Stimulated activated CD4-positive, alpha-beta T cell treated with anti-CD3 and anti-CD28 coated beads, Interleukin-12 subunit alpha, Interleukin-12 subunit beta, amount 100 ng/mL, for 24 hours (primary cell): ENCODE measurements at places on chromosomes 6 and 20.
A peak's percentile ranks its signal among the peaks of the same experiment; 100 is the strongest.

DNA sequence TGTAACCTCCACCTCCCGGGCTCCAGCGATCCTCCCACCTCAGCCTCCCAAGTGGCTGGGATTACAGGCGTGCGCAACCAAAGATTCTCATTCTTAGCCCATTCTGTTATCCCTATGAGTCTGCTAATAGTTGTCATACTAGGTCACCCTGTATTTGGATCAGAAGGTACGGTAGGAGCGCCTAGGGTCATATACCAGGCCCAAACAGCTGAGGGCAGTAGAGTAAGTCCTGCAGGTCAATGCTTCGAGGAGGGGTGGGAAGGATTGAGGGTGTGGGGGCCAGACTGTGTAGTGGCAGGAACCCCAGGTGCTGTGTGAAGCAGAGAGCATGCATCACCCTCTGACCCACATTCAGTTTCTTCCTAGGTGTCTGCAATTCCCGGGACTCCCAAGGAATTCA lies 22.7 kb upstream of the POU5F1 start:
- no peak for DNase-seq

- no peak for DNase-seq
These were observed 14.2 kb downstream of the E2F3 start for GRCh38 chr6:20415712-20416454.

- no peak for DNase-seq
These were observed 229.1 kb downstream of the PLCB1 start for GRCh38 chr20:8361006-8361652.

DNA sequence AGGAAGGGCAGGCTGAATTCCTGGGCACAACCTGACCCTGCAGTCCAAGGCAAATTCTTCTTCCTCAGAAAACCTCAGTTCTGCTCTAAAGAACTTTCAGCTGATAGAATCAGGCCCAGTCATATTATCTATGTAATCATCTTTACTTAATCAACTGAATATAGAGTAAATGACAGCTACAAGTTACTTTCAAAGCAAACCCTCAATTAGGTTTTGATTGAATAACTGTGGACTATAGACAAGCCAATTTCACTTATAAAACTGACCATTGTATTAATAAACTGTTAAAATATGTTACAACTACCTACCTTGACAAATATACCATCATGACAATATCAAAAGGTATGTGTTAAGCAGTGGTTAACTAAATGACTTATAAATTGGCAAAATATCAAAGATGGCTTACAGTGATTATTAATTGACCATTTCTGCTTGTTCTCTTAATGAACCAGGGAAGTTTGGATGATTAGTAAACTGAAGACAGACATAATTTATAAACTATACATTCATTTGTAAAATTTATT lies 46.1 kb upstream of the ADGRF5 start:
- no peak for DNase-seq

GRCh38 chr6:68343901-68344300 lies 291.2 kb upstream of the ADGRB3 start:
- no peak for DNase-seq

GRCh38 chr6:121858986-121859385 lies 423.5 kb downstream of the GJA1 start:
- DNase-seq, result no peak

GRCh38 chr6:11386323-11386722 lies 151.2 kb upstream of the TMEM170B start:
- no peak for DNase-seq

DNA sequence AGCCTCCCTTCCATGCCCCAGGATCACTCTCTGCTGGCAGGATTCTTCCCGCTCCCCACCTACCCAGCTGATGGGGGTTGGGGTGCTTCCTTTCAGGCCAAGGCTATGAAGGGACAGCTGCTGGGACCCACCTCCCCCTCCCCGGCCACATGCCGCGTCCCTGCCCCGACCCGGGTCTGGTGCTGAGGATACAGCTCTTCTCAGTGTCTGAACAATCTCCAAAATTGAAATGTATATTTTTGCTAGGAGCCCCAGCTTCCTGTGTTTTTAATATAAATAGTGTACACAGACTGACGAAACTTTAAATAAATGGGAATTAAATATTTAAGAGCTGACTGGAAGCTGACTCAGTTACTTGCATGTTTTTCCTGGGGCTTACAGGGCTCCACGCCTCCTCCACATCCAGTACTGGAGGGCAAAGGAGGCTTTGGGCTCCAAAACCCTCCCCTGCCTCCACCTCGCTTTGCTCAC lies 24.3 kb upstream of the FANCE start:
- DNase-seq, result no peak

- no peak for DNase-seq
These were observed 215.0 kb upstream of the NOX3 start for GRCh38 chr6:155670655-155671054.

- DNase-seq, result no peak
These were observed 321.5 kb upstream of the TBX18 start for GRCh38 chr6:85085875-85086274.

DNA sequence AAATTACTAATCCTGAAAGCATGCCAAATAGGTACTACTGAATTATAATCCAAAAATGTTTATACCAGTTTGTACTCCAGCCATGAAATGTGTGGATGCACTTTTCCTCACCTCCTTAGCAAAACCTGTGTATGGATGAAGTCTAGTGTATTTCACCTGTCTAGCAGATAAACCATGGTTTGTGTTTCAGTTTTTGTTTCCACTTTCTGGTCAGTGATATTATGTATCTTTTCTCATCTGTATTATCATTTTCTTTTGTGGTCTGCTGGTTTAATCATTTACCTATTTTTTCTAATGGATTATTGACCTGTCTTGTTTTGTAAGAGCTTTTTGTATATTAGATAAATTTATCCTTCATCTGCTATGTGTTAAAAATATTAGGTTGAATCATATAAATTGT lies 41.0 kb upstream of the TMEM217 start:
- no peak for DNase-seq

DNA sequence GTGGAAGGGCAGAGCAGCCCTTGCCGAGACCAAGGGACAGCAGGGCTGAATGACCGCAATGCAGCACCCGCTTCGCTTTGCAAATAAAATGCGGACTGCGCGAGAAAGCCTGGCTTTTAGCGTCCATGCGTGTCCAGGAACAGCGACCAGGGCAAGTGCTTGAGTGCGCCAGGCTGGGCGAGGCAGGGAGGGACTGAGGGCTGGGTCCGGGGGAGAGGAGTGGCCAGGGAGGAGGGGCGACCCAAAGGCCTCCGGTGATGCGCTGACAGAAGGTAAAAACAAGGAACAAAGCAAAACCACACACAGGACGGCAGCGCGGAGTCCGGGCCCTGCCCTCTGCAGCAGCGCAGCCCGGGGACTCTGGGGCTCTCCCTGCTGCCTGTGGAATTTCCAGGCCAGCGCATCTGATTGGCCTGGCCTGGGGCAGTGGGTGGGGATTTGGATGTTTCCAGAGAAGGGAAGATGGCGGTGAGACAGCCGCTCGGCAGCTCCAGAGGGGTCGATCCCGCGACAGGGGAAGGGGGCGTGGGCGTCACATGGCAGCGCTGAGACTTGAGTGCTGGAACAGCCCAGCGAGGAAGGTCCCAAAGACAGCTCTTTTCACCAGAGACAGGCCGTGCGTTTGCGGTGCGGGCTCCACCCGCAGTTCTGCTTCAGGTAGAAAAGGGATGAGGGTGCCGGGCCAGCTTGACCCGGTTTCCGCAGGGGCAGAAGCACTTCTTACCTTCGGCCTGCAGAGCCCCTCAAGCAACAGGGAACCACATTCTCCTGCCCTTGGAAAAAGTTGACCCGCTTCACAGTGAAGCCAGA lies 51.8 kb downstream of the SSR1 start:
- peak; percentile 26 for DNase-seq

- no peak for DNase-seq
These were observed 24.9 kb downstream of the RNASET2 start for GRCh38 chr6:166931426-166931970.

DNA sequence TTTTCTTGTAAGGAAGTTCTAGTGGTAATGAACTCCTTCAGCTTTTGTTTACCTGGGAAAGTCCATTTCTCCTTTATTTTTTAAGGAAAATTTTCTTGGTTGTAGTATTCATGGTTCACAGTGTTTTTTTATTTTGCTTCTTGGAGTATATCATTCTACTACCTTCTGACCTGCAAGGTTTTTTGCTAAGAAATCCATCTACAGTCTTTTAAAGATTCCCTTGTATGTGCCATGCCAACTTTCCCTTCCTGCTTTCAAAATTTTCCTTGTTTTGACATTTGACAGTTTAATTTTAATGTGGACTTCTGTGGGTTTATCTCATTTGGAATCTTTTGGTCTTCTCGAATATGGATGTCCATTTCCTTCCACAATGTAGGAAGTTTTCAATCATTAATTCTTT lies 855.6 kb downstream of the TBC1D32 start:
- no peak for DNase-seq

DNA sequence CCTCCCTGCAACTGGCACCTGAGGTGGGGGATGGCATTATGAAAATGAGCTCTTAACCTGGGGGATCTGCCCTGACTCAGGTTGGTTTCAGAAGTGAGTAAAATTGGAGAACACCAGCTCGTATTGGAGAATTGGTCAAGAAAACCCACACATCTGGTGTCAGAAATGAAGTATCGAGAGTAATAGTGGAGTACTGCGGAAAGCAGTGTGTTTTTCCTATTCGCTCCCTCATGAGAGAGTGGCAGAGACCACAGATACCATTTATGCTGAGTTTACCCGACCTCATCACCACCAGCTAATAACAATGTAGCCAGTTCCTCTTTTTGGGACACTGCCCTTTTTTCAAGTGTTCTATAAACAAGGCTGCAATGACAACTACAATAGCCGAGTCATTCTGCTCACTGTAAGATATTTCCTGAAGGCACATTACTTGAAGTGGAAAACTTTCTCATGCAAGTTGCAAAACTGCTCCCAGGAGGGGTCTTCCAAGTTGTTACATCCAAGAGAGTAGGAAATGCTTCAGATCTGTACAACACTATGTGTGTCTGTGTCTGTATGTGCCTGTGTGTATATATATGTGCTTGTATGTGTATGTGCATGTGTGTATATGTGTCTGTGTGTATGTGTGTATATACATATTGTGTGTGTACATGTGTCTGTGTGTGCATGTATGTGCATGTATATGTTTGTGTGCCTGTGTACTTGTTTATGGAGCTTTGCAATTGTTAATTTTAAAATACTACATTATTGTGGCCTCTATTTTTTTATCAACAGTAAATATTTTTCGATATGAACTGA lies 106.0 kb upstream of the CST7 start:
- DNase-seq, result no peak

DNA sequence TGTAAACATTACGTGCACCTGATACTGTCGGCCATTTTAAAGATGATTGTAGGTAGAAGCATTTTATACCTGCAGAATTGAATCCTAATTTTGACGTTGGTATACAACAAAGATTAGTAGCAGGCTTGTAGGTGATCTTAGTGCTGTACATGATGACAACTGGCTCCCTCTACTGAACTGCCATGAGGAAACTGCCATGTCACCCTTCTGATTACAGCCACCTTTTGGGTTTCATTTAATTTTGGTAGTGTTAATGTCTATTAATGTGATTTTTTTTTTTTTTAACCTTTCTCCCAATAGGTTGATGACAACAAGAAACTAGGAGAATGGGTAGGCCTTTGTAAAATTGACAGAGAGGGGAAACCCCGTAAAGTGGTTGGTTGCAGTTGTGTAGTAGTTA lies 2.3 kb downstream of the RPS12 start:
- no peak for DNase-seq

DNA sequence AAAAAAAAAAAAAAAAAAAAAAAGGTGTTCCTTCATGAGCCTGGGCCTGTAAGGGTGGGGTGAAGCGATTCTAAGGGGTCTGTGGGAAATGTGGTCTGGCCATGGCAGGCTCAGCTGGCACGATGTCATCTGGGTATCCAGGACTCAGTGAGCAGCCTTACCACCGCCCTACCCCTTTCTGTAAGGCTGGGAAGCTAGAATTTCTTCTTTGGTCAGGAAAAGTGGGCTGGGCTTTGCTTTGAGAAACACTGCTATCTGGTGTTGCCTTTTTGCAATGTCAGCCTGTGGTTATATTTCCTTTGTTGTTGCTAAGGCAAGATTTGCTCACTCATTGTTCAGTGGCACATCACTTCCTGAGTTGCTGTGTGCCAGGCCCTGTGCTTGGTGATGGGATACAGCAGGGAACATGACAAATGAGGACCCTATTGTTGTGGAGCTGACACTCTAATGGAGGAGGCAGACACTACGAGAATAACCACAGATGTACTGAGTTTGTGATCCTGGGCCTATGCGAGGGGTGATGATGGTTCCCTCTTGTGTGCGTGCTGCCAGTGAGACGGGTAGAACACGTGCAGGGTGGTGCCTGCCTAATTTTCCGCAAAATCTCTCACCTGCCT lies 45.9 kb upstream of the ZNFX1 start:
- DNase-seq, result no peak

- DNase-seq, result no peak
These were observed 1.4 kb upstream of the PM20D2 start for GRCh38 chr6:89144354-89144906.

- DNase-seq, result no peak
These were observed 46.9 kb upstream of the ARMC2 start for GRCh38 chr6:108801366-108801765.

DNA sequence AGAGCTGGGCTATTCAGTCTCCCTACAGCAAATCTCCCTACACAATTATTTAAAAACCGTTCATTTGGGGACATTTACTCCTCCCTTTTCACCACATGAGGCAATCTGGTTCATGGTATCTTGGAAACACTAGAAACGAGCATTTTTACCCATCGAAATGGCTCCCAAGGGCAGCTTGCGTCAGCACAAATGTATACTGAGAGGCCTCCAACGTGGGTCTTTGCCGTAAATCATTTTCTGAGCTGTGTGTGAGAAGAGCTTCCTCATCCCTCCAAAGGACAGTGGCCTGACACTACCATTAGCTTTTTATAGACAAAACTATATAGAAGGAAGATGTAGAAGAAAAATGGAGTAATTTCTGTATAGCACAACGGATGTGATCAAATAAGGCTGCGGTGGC lies 30.0 kb upstream of the PXDC1 start:
- no peak for DNase-seq

GRCh38 chr6:47117314-47117713 lies 75.2 kb upstream of the ADGRF1 start:
- no peak for DNase-seq

DNA sequence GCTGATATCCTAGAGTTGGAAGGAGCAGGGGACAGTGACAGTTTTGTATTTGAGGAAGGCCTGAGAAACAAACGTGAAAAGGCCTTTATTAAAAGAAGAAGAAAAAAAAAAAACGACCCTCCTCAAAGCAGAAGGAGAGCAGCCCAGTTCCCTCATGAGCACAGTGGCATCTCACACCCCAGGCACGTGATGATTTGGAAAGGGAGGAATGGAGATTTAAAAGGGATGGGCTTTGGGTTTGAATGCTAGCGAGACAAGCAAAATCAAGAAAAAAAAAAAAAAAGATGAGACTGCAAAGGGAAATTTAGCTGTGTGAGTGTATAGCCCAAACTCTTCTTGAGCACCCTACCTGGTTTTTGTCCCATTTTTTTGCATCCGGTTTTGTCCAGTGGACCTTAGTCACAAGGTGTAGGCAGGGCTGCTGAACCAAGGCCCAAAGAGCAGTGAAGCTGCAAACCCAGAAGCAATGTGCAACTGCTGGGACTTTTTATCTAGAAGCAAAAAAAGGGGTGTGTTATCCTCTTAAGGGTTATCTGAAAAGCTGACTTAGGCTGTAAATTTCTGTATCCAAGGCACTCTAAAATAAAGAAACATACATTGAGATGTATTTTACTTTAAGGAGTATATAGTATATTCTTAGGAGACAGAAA lies 54.5 kb upstream of the RREB1 start:
- DNase-seq, result no peak

- DNase-seq, result no peak
These were observed 232.2 kb upstream of the ARID1B start for GRCh38 chr6:156545021-156545420.
